COR-L47 (cell line): ENCODE measurements at places on chromosomes 6 and 20.

- DNase-seq: no peak
Observed at GRCh38 chr6:13474360-13474759, 13.0 kb downstream of the GFOD1 start.

DNA sequence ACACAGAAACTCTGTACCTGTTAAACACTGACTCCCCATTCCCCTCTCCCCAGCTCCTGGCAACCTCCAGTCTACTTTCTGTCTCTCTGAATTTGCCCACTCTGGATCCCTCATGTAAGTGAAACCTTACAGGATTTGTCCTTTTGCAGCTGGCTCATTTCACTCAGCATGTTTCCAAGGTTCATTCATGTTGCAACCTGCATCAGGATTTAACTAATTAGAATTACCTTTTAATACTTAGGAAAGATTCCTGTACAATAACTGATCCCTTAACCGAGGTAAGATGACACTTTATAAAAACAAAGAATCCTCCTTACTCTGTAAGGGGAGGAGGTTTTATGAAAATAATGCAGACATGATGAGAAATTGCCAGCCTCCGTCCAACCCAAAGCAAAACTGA lies 113.1 kb upstream of the MTHFD1L start:
- no peak for DNase-seq

DNA sequence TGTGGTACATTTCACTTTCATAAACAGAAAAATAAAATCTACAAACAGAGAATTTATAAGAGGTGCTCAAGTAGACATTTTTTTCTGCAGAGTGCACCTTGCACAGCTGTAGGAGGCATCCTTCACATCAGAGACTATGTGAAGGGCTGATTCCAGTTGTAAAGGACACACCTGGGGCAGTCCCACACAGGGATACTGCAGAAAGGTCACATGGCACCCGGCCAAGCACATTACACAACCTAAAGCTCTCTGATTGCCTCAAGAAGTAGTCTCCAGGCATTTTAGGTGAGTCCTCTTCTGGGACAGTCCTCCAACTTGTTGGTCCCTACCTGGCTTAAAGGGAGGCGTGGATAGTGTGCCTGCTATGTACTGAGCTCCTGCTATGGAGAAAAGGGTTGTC lies 502.9 kb upstream of the NOX3 start:
- no peak for DNase-seq

- DNase-seq: no peak
Observed at GRCh38 chr20:48293671-48294070, 508.4 kb upstream of the SULF2 start.

GRCh38 chr6:19691465-19692167 lies 145.6 kb upstream of the ID4 start:
- DNase-seq: no peak

- DNase-seq: no peak
Observed at GRCh38 chr20:21380711-21381110, 16.6 kb downstream of the NKX2-4 start.

DNA sequence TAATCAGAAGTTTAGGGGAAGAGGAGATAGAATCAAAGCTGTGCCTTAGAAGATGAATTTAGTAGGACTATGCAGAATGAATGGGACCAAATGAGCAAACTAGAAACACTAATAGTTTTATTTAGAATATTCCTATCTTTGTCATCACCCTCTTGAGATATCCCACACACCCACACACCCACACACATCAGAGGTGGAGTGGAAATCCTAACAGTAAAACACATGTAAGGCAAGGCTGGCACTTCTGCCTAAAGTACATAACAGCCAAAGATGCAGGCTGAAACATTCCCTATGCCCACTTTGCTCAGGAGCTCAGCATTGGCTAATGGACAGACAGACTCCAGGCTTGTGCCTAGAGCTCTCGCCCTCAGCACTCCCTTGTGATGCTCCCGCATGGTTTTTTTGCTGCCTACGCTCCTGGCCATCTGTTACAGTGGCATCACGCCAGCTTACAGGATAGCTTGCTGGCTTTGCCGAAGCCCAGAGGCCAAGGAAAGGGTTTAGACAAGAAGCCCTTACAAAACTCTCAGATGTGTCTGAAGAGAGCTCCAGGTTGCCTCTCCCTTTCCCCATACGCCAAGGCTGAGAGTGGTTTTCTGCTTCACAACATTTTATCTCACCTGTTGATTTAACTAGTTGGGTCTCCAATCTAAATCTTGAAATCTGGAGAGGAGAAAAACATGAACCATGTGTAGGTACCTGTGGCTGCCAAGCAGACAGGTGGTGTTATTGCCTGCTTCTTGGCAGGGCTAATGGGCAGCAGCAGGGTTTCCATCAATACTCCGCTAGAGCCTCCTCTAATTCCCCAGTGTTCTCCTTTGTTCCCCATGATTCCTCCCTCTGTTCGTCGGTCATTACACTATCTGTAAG lies 282.6 kb upstream of the ID4 start:
- DNase-seq: peak; percentile 75

DNA sequence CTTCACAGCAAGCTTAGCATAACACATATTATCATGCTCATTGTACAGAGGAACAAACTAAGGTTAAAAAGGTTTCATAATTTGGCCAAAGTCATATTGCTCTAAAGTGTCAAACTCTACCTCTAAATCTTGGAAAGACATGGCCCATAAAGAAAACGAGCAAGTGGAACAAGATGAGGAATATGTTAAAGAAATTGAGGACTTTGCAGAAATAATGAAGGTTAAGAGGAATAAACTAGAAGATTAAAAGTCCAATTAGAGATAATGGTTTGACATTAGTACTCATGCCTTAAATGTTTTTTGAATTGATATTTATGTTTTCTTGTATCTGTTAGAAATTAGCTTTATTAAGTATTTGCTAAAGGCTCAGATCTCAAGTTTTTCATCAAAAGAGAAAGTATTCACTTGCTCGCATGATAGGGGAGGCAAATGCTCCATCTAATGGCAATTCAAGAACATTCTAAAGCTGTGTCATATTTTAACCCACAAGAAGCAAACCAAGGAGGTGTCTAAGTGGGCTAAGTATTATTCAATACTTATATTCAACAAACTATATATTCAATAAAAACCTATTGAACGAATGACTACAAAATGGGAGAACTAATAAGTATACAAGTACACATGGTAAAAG lies 192.9 kb upstream of the SPTLC3 start:
- DNase-seq: no peak

DNA sequence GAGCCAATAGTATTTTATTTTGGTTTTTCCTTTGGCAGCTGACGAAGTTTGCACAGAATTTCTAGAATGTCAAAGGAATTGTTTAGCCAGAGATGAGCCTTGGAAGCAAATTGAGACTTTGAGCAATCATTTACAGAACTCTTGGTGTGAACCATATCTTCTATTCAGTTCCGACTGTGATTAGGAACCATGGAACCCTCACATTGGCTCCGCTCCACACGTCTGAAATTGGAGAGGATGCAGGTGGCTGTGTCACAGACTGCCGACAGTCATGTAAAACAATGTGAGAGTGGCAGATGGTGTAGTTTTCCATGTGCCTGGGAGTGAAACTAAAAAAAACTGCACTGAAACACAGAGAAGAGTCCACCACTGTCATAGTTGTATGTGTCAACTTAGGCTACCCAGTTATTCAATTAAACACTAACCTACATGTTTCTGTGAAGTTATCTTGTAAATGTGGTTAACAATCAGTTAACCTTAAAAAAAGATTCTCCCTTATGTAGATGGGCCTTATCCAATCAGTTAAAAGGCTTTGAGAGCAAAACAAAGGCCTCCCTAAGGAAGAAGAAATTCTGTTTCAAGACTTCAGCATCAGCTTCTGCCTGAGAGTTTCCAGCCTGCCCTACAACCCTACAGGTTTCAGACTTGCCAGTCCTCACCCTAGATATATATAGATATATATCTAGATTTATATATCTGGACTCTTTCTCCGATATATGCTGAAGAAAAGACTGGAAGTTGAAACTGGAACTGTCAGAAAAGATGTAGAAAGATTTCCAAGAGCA lies 3.3 kb upstream of the HMGN4 start:
- DNase-seq: no peak

DNA sequence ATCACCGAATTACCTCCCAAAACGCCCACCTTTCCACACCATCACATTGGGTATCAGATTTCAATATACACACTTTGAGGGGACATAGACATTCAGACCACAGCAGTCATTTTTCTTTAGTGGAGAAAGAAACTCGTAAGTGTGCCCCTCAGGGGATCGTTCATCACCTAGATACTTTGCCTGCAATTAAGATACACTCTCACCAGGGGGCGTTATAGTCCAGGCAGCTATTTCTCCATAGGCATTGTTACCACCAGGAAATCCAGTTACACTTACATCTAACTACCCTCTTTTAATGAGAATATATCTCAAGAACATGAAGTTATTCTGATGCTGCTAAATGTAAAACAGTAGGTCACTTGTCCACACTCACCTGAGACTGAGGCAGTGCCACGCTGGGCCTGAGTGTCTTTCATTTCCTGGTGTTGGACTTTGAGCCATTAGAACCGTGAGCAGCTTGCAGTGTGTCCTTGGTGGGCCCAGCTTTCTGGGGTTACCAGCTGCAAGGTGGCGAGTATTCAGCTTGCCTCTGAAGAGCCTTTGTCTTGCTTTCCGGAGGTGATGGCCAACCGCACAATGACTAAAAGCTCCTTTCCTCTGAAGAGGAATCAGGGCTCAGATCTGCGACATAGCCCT lies 35.1 kb upstream of the UNC93A start:
- no peak for DNase-seq

- DNase-seq: no peak
Observed at GRCh38 chr6:64591676-64592036, 956.1 kb downstream of the PHF3 start.

DNA sequence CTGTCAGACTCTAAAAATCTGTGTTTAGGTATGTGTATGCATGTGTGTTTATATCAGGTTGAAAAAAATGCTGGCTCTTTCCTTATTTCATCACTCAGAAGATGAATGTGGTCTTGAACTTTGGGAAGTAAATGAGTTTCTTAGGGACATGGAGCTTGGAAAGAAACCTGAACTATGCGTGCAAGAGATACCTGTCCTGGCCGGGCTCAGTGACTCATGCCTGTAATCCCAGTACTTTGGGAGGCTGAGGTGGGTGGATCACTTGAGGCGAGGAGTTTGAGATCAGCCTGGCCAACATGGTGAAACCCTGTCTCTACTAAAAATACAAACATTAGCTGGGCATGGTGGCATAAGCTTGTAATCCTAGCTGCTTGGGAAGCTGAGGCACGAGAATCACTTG lies 4.4 kb upstream of the GLP1R start:
- no peak for DNase-seq

DNA sequence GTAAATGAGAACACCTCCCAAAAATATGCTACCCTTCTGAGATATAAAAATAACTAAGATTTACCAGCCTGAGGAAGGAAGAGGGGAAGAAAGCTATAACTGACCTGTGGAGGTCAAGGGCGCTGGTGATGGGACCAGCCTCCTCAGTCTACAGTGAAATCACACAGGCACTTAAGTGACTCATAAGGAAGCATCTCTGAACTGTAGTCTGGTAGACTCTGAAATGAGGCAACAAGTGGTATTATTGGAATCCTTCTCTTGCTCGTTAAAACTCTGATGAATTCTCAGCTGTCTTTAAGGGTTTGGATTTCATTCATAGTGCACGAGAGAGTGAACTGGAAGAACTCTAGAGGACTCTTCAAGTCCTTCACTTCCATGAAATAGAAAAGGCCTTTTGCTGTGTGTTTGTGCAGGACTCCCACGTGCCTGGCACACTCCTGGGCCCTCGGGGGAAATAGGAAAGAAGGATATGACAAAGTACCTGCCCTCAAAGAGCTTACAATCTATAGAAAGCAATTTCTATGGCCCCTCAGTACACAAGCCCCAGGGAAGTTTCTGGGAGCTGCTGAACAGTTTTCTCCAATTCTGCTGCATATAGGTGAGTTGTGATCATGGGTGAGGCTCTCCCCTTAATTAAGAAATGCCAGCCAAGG lies 231.8 kb upstream of the RREB1 start:
- DNase-seq: no peak

- no peak for DNase-seq
Observed at GRCh38 chr20:16283307-16283706, 289.9 kb downstream of the KIF16B start.

DNA sequence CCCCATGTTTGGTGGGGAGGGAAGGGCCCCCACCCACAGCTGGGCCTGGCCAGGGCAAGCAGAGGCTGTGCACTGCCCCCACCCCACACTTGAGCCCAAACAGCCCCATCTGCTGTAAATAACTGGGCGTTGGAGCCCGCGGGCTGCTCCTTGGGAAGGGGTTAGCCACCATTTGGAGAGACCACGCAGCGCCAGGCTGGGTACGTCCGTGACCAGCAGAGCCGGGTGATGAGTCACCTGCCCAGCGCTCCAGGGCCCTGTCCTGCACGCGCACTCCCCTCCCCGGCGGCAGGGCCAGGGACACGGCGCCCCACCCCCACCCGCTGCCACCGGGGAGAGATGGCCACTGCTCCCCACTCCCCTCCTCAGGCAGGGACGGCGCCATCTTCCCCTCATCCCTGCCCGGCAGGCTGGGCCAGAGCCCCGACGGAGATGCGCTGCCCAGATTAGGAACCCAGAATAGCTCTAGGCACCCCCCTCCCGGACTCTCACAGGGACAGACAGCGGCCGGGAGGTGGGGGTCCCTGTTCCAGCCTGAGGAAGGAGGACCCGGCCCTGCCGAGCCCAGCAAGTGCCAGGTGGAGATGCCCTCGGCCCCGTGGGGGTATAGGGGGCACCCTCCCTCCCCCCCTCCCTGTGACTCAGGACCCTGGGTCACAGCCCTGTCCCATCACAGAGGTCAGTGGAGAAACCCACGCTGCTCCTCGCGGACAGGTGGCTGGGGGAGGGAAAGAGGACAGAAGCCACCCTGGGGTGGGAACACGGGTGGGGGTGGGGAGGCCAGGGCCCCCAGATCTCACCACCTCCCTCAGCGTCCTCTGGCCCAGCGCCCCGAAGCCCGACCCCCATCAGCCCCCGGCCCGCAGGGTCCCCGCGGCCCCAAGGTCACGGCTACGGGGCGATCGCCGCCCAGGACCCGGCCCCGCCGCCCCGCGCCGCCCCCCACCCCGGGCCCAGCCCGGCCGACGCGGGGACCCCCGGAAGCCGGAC lies 642 bp downstream of the EEF1A2 start:
- DNase-seq: peak; percentile 38

DNA sequence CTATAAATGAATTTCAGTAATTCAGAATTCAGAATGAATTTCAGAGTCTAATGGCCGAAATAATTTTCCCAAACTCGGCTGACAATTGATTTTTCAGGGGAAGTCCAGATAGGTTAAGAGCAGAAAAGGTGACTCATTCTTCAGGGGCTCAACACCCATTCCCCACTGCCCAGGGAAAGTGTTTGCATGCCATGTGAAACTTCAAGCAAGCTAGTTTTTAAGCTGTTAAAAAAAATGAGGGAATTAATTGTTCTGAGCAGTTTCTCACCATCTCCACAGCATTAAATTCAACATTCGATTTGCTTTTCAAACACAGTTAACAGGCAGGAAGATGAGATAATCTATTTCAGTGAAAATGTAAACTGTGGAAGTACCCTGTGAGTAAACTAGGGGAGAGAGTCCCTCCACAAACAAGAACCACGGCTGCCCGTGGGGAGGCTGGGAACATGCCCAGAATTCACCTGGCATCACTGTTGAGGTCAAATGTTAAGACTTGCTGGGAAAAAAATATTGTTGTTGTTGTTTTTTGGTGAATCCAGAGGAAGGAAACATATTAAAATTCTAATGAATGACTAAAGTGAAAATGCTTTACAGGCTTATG lies 650.8 kb upstream of the AGPAT4 start:
- no peak for DNase-seq

- no peak for DNase-seq
Observed at GRCh38 chr6:120682145-120682544, 652.1 kb downstream of the TBC1D32 start.

- no peak for DNase-seq
Observed at GRCh38 chr6:72922401-72922800, 300.5 kb downstream of the KCNQ5 start.

- DNase-seq: no peak
Observed at GRCh38 chr6:166486536-166486880, 100.0 kb downstream of the RAMACL start.

GRCh38 chr20:23205611-23206041 lies 119.5 kb upstream of the CD93 start:
- no peak for DNase-seq
